Stimulated activated CD8-positive, alpha-beta memory T cell treated with anti-CD3 and anti-CD28 coated beads, Interleukin-4, amount 100 ng/mL, for 48 hours (primary cell): ENCODE measurements at places on chromosomes 3 and 15.
A peak's percentile ranks its signal among the peaks of the same experiment; 100 is the strongest.

DNA sequence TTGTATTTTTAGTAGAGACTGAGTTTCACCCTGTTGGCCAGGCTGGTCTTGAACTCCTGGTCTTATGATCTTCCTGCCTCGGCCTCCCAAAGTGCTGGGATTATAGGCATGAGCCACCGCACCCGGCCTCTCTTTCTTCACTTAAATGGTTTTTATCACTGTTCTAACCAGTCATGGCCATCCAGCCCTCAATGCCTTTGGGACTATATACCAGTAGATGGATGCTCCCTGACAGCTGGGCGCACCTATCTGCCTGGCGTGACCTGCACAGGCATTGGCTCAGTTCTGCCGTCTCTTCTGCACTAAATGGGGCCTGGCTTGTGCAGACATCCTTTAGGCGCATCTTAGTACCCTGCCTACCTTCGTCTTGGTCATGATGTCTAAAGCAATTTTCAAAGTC is 233.4 kb downstream of the ADAMTS17 start:
- DNase-seq, result peak; percentile 12

GRCh38 chr3:37861620-37862041 is at the start of gene CTDSPL:
Gene CTDSPL, plus strand, starts transcription at chr3:37861880. Its CDS starts 320 bp downstream, at chr3:37862200.
- no peak for DNase-seq

DNA sequence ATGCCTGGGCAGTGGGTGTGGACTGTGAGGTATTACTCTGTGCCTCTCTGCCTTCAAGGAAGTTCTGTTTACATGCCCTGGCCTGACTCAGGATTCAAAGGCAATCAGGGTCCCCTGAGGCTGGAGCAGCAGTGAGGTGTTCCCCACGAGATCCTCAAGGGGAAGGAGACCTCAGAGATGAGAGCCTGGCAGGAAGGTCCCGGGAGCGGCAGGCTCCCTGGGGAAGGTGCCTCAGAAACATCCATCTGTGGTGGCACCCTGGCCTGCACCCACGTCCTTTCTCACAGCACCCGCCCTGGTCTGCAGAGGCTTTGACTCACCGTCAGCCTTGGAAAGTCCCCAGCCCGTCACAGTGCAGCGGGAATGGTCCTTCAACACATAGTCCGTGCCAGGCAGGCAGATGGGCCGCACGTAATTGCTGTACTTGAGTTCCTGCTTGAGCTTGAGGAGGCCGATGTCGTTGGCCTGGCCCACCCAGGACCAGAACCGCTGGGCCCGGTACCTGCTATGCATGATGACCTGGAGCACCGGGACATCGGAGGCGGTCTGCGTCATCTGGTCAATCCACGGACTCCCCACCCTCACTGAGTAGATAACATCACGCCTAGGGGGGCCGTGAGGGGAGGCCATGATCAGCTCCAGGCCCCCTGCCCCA is 3.6 kb downstream of the PRSS50 start:
- DNase-seq, result no peak

- DNase-seq, result no peak
Measured at GRCh38 chr3:172155897-172156585, 116.7 kb downstream of the FNDC3B start.

GRCh38 chr3:185387646-185388045 is 24.7 kb downstream of the MAP3K13 start:
- no peak for DNase-seq

- DNase-seq, result no peak
Measured at GRCh38 chr15:40481341-40482074, 10.7 kb downstream of the CHST14 start.

DNA sequence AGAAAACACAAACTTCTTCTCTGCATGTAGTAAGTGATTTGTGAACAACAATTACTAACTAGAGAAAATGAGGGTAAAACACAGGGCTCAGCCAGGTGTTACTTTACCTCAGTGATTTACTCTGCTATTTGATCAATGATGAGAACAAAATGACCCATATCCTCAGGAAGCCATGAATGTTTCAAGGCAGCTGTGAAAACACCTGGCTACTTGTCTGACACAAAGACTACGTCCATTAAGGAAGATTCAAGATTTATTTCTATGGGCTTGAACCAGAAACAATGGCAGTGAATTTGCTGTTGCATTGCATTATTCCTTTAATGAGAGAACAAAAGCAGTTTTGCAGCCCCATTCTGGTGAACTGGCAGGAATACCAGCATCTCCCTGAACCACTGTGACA is 374.6 kb upstream of the ARL6 start:
- DNase-seq, result no peak

DNA sequence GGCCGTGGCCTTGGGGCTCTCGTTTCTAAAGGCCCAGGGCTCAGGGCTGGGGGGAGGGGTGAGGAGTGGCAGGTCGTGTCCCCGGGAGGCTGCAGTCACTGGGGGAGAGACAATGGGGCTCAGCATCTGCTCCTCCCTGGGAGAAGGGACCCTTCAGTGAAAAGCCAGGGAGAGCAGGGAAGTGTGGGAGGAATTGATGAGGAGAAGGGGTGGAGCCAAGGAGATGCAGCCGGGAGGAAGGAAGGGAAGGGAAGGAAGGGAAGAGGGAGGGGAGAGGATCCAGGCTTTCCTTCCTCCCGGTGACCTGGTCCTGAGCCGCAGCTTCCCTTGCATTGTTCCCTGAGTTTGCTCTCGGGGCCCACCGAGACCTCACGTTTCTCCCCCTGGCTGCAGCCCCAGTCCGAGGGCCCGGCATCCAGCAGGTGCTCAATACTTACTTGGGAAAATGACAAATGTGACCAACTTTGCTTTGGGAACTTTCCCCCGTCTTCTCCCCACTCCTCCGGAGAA is 1.4 kb upstream of the ZNF710 start:
- DNase-seq, result no peak

- DNase-seq, result no peak
Measured at GRCh38 chr3:132536442-132537153, 60.5 kb upstream of the ACKR4 start.

- no peak for DNase-seq
Measured at GRCh38 chr3:69888040-69888942, 111.2 kb upstream of the SAMMSON start.

- DNase-seq, result peak; percentile 78
Measured at GRCh38 chr3:196639483-196640296, at the start of gene NRROS. Gene NRROS, plus strand, starts transcription at chr3:196639694. Its CDS starts 14,846 bp downstream, at chr3:196654540.

GRCh38 chr15:75732809-75733451 is 20.3 kb upstream of the CSPG4 start:
- DNase-seq, result peak; percentile 78

DNA sequence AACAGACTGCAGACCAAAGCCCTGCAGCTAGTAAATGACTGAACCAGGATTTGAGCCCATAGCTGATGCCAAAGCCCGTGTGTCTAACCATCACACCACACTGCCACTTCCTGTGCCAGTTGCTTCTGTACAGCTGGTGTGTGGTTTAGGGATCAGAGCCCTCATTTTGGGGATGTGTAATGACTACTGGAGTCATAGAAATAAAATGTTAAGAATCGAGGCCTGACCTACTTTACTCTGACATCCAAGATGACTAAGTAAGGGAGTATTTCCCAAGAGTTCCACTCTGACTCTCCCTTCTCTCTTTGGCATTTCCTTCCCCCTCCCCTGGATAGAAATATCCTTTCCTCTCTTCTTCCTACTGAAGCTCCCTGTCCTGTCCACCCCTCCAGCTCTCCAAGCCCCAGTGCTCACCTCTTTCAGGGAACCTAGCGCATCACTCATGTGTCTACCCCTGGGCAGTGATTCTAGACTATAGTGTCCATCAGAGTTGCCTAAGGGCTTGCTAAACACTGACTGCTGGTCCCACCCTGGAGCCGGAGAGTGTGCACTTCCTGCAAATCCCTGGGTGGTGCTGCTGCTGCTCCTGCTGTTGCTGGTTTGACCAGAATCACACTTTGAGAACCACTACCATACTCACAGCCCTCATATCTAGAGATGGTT is 53.8 kb downstream of the MGLL start:
- DNase-seq, result no peak

DNA sequence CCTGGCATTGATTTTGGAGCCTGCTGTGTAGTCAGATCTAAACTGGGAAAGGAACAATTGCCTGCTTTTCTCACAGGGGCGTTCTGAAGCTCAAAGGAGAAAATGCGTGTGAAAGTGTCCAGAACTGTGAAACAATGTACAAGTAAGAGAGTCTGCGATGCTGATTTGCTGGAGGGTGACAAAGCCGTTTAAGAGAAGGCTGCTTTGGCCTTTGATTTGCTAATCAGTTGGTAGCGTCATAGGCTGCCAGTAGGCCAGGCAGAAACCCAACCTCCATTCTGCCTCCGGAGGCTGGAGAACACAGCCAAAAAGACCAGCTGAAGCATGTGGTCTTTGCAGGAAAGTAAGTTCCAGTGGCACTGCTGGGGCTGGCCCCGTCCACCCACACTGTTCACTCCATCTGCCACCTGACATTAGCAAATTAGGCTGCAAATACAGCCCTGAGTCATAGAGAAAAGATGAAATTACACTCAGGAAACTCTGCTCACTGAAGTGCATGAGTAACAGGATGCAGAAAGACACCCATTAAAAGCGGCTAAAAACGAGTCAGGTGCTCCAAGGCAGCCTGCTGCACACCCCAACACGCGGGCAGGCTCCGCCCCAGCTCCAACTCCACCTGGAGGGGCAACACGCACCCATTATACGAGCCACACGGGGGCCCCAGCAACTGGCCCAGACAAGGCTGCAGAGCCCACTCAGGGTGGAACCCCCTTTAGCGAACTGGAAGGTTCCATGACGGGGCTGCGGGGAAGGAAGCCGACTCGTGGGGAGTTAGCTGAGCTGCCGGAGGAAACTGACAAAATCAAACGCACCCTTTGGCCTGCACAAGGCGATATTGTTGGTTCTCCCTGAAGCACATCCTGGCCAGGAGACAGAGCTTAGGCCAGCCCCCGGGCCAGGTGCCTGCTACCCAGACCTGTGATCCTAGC is 31.6 kb downstream of the ZDHHC19 start:
- DNase-seq, result peak; percentile 90

DNA sequence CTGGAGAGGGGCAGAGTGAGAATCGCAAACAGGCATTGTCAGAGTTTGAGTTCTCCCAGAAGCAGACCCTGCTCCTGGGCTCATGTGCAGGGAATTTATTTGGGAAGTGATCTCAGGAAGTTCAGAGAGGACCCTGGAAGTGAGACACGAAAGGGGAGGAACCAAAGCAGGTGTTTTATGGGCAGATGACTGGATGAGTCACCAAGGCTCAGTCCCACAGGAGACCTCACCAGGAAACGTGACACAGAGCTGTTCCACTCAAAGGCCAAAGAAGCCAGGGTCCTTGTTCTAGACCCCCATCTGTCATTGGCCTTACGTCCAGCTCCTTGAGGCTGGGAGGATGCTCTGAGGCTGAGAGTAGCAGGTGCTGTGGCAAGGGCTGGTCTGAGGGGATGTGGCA is 43.4 kb upstream of the SEC22A start:
- DNase-seq, result no peak

- DNase-seq, result no peak
Measured at GRCh38 chr15:45121020-45121419, 6.9 kb downstream of the DUOXA2 start.

DNA sequence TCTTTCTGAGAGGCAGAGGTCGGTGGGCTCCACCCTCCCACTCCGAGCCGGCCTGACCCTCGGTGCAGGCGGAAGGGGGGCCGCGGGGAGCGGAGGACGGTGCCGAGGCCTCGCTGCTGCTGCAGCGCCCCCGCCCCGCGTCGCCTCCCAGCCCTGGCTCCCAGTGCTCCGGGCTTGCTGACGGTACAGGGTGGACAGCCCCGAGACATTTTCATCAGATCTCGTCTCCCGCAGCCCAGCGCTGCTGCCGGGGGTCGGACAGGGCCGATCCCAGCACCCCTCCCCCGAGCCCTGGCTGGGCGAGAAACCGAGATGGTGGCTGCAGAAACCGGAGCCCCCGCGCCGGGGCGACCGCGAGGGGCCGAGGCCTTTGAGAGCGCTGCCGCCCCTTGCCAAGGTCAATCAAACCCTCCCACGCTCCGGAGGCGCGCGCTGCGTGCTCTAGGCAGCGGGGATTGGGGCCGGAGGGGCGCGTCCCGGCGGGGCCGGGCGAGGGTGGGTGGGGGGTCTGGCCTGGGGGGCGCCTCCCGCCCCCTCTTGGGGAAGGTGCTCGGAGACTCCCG is 42.5 kb downstream of the EPHB3 start:
- DNase-seq, result no peak

DNA sequence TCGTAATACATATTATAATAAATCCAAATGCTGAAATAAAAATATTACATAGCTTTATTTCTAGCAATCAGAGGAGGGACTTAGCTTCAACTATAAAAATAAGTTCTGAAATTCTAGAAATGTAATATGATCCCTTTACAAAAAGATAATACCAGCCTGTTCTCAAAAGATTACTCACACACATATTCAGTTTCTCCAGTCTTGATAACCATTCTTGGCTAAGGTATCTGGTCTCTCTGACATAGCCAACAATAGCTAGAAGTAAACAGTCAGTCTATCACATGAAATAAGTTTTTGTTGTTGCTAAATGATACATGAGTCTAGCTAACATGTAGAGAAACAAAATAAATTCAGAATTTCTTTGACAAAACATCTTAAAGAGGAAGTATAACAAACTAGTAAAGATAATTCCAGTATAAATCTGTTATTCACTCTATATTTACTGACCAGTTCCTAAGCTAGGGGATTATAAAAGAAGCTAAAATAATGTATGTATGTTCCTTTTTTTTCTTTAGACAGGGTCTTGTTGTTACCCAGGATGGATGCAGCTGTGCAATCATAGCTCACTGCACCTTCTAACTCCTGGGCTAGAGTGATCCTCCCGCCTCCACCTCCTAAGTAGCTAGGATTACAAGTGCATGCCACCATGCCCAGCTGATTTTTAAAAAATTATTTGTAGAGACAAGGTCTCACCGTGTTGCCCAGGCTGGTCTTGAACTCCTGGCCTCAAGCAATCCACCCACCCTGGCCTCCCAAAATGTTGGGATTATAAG is 170.6 kb downstream of the TBL1XR1 start:
- DNase-seq, result no peak

GRCh38 chr3:25266677-25267076 is 161.4 kb upstream of the RARB start:
- DNase-seq, result no peak

GRCh38 chr3:125043599-125044151 is 12.1 kb downstream of the HEG1 start:
- DNase-seq, result no peak

GRCh38 chr3:123499322-123499721 is 50.4 kb upstream of the ADCY5 start:
- DNase-seq, result no peak

GRCh38 chr3:183698756-183699155 is 1.2 kb downstream of the YEATS2 start:
- no peak for DNase-seq

DNA sequence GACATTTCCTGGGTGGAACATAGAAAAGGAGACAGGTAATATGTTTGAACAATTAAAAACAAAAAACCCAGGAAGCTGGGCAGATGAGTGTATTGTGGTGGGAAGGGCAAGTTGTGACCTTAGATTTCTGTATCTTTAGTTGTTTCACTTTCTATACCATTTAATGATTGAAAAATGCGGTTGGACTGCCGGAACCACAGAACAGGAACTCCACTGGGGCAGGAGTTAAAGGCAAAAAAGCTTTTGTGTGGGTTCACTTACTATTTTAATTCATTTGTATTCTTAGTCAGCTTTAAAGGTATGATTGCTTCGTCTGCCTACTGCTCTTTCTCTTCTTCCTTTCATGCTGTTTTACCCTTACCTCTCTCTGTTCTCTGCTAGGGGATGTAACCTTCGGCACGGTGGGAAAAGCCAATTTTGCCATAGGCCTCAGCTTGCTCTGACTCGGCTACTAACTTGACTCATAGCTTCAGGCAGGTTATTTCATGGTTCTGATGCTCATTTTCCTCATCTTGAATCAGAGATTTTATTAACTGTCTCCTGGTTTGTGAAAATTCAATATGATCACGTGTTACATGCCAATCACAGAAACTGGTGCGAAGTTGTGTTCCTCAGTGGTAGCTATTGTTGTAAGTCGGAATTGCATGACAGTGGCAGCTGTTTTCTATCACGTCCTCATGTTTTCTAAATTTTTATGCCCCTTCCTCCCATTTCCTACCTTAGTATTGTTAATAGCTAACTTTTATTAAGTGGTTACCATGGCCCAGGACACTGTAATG is 1.6 kb upstream of the MCTP2 start:
- DNase-seq, result peak; percentile 57
